ENCODE measurements at places on chromosomes 4 and X. TPM values are rescaled to one million over a fixed set of nuclear protein-coding genes. Genes with fewer than 3 reads are reported as not detected.

DNA sequence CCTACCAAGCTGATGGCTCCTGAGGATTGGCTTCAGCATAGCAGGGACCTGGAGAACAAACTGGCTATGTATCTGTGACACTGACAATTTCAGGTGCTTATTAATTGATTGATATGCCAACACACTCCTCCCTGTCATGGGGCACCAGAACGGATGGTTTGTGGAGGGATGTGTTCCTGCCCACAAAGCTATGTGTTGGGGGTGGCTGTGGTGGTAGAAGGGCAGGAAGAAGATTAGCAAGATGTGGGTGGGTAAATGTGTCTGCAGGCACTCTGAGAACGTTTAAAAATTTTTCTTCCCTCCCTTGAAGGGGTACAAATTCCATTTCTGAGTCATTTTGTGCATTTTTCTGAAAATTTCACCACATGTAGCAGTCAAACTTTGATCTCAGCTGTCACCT is 55.0 kb upstream of the SCML1 start:
- no peak for DNase-seq

GRCh38 chr4:19557161-19557560 is 694.5 kb upstream of the SLIT2 start:
- no peak for DNase-seq

DNA sequence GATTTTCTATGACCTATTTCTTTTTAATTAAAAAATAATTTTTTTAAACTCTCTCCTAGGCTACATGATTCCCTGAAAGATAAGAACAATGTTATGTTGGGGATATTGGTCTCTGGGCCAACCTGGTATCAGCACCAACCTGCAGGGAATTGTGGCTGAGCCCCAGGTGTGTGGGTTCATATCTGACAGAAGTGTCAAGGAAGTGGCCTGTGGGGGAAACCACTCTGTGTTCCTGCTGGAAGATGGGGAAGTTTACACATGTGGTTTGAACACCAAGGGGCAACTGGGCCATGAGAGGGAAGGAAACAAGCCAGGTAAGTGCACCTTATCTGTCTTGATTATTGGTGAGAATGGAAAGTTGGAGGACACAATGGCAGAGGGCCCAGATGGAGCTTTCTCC is 13.5 kb downstream of the HERC3 start:
- DNase-seq, result no peak

The ZFX gene
- 61.9 TPM for total RNA-seq

The FDCSP gene
- total RNA-seq, result not detected

The RNF128 gene
- total RNA-seq, result 1.2 TPM

Data from spinal cord (tissue), 10 donors.